ENCODE measurements at places on chromosomes 13 and 19.
A peak's percentile ranks its signal among the peaks of the same experiment; 100 is the strongest.

DNA sequence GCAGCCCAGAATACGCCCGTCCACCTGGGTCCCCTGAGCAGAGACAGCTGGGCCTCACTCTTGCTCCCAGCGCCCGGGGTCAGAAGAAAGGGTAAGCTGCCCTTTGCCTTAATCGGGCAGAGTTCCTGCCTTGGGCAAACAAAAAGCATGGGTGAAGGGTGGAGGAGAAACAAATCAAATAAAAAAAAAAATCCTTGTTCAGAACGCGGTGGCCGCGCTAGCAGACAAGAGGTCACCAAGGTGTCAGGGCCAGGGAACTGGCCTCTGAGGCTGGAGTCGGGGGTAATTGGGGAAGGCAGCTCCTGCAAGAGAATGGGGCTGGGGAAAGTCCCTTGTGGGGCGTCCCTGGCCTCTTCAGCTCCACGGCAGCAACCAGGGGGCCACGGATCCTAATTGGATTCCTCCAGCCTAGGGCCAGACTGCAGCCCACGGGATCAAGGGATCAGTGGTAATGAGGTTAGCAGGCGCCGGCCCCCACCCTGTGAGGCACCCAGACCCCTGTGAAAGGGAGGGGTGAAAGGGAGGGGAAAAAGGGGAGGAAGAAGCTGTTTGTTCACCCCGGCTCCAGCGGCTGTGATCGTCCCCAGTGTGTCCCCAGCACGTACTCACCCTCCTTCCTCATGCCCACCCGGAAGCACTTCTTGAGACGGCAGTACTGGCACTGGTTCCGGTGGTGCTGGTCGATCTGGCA, 5.5 kb downstream of the NR2F6 start:
- no peak for DNase-seq

DNA sequence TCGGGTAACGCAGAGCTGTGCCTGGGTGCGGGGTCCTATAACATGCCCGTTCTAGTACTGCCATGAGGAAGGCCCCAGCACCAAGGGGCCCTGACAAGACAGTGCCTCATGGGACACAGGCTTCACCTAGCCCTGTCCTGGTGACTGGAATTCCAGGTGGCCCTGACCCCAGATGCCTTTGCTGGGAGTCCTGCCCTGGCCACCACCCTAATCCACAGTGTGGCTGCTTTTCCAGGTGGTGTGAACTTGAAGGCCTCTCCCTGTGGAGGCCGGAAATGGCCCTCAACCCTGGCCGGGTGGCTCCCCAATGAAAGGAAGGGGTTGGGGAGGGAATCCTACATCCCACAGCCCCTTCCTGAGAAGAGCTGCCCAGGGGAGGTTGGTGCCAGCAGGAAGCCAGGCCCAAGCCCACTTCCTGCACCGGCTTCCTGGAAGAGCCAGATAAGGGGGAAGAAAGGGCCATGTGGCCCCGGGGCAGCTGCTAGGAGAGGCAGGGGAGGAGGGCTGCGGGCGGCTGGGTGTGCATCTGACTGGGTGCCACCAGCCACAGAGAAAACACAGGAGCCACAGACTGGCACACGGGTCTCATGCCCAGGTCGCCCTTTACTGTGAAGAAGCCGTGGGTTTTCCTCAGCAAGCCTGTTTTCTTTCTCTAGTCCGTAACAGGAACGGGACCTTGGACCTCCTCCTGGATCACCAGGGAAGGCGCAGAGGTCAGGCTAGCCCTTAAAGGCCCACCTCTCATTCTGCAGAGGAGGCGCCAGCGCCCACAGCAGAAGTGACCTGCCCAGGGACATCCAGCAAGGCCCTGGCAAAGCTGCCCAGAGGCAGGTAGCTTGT, 4.7 kb downstream of the LSM4 start:
- peak; percentile 35 for DNase-seq

GRCh38 chr13:99384468-99384867, 77.3 kb upstream of the GPR183 start:
- DNase-seq = no peak

GRCh38 chr19:10372690-10373089, 7.7 kb downstream of the TYK2 start:
- no peak for DNase-seq

DNA sequence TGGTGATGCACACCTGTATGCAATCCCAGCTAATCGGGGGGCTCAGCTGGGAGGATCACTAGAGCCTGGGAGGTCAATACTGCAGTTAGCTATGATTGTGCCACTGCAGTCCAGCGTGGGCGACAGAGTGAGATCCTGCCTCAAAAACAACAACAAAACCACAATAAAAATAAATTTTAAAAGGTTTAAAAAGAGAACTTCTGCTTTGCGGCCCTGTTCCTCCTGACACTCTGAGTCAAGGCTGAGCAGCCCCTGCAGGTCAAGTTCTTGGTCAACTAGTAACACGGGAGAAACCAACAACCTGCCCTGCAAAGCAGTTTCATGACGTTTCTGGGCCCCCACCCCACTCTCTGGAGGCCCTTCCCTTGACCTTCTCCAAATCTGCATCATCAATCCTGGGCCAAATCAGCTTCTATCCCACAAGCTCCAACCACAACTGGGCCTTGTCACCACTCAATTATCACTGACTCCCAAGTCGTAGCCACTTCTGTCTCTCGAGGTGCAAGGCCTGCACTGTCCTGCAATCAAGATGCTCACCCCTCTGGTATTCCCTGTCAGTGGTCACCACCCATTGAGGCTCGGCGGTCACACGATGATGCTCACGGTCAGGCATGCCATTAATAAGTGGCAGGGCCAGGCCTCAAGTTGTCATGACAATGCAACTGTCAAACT, 7.5 kb downstream of the ELAVL1 start:
- no peak for DNase-seq

GRCh38 chr19:16342002-16342715, 17.5 kb downstream of the KLF2 start:
- no peak for DNase-seq

DNA sequence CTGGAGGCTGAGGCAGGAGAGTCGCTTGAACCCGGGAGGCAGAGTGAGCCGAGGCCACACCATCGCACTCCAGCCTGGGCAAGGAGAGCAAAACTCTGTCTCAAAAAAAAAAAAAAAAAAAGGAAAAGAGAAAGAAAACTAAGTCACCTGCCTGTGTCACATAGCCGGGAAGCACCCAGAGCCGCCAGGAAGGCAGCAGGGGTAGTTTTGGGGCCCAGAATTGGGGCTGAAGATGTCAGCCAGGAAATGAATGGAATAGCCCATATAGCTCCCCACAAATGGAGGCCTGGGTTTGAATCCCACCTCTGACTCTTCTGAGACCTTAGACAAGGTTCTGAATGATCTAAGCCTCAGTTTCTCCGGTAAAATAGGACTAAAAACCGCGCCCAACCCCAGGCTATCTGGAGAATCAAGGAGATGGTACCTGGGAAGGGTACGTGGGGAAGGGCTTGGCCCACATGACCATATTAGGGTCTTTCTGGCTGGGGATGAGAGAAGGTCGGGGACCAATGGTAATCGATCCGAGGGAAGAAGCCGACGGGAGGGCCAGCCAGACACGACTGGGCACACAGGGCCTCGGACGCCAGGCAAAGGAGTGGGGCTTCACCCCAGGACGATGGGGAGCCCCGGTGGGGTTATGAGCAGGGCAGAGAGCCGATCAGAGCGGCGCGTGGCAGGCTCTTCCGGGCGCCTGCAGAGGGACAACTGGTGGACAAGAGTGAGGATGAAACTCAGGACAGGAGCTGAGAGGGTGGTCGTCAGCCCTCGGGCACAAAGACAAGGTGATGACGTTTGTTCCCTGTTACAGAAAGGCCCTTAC, 14.4 kb downstream of the CCDC124 start:
- no peak for DNase-seq

- no peak for DNase-seq
These were observed 315.3 kb downstream of the MYO16 start for GRCh38 chr13:108944760-108945159.

DNA sequence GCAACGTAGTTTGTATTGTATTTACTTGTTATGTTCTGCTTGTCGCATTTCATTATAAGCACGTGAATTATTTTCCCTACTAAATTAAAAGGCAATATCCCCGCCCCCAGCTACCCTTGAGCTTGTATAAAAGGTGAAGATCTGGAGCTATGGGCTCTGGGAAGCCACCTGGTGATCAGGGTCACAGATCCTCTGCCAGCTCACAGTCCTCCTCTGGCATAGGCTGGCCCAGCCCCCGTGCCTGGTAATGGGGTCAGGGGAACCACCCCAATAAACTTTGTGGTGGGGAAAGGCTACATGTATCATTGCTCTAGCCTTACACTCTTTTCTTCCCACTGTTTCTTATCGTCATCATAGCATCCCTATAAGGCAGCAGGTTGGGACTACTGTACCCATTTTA, 190.2 kb upstream of the TSHZ3 start:
- no peak for DNase-seq
